ENCODE measurements at places on chromosomes 7 and 10. TPM values are rescaled to one million over a fixed set of nuclear protein-coding genes. Genes with fewer than 3 reads are reported as not detected.

SIRT1 gene
- 14.7 TPM for total RNA-seq

CTTNBP2 gene
- 7.5 TPM for total RNA-seq

MYL10 gene
- total RNA-seq = 0.34 TPM

TMEM178B gene
- total RNA-seq = 0.34 TPM

GSTO2 gene
- total RNA-seq = 0.38 TPM

HPSE2 gene
- total RNA-seq = not detected

HOXA13 gene
- total RNA-seq = 0.06 TPM

RNF148 gene
- not detected for total RNA-seq

SPDYE2 gene
- not detected for total RNA-seq

UBE2H gene
- total RNA-seq = 61.3 TPM

PLXDC2 gene
- total RNA-seq = 4.0 TPM

BEND7 gene
- 5.6 TPM for total RNA-seq

SH2D4B gene
- not detected for total RNA-seq

IFIT1 gene
- total RNA-seq = 33.3 TPM

PRSS37 gene
- total RNA-seq = not detected

PHYHIPL gene
- total RNA-seq = 0.06 TPM

ZNF107 gene
- 11.3 TPM for total RNA-seq

CCL24 gene
- not detected for total RNA-seq

KCNIP2 gene
- total RNA-seq = 0.17 TPM

PILRB gene
- total RNA-seq = 20.1 TPM

LBX1 gene
- 1.7 TPM for total RNA-seq

NEBL gene
- 0.11 TPM for total RNA-seq

RELN gene
- total RNA-seq = 0.63 TPM

CHPF2 gene
- total RNA-seq = 133 TPM

FIS1 gene
- 318 TPM for total RNA-seq

OR2A7 gene
- not detected for total RNA-seq

INMT gene
- 1.4 TPM for total RNA-seq

INHBA gene
- 3.0 TPM for total RNA-seq

FOXP2 gene
- 0.71 TPM for total RNA-seq

DOCK1 gene
- total RNA-seq = 45.5 TPM

CRHR2 gene
- total RNA-seq = not detected

FLNC gene
- total RNA-seq = 254 TPM

GIMAP7 gene
- total RNA-seq = not detected

SPAM1 gene
- not detected for total RNA-seq

NEURL1 gene
- total RNA-seq = not detected

BMPER gene
- 4.1 TPM for total RNA-seq

LRRC4 gene
- total RNA-seq = 0.38 TPM

LOXL4 gene
- 0.46 TPM for total RNA-seq

FKBP6 gene
- not detected for total RNA-seq

FBXO24 gene
- 0.92 TPM for total RNA-seq

BMI1 gene
- total RNA-seq = 53.9 TPM

DKK1 gene
- 108 TPM for total RNA-seq

CCDC201 gene
- not detected for total RNA-seq

ANKRD2 gene
- total RNA-seq = 0.11 TPM
